ENCODE measurements at places on chromosomes 11 and 22. TPM values are rescaled to one million over a fixed set of nuclear protein-coding genes. Genes with fewer than 3 reads are reported as not detected.

The HYOU1 gene
- 302 TPM for total RNA-seq

The TYR gene
- not detected for total RNA-seq

The MRGPRE gene
- total RNA-seq = not detected

The SCUBE1 gene
- total RNA-seq = not detected

The FAM118B gene
- total RNA-seq = 35.3 TPM

The KRTAP5-11 gene
- total RNA-seq = not detected

The GNG3 gene
- total RNA-seq = not detected

The FOLR1 gene
- total RNA-seq = not detected

The KCNJ11 gene
- not detected for total RNA-seq

The SESN3 gene
- total RNA-seq = 6.9 TPM

The NCR3LG1 gene
- total RNA-seq = 8.1 TPM

The MLC1 gene
- total RNA-seq = not detected

The OR52A1 gene
- total RNA-seq = not detected

The C22orf42 gene
- not detected for total RNA-seq

The MUC5AC gene
- total RNA-seq = not detected

The UCP3 gene
- total RNA-seq = 1.3 TPM

The MMP11 gene
- 10.1 TPM for total RNA-seq

The ALDH3B2 gene
- total RNA-seq = not detected

The RBM7 gene
- total RNA-seq = 31.3 TPM

The MMP26 gene
- total RNA-seq = not detected

The BACE1 gene
- 28.8 TPM for total RNA-seq

The ANGPTL5 gene
- not detected for total RNA-seq

Measured in endothelial cell of umbilical vein (primary cell).